Fibroblast of skin of left biceps (primary cell): ENCODE measurements at places on chromosomes 16 and 17.
A peak's percentile ranks its signal among the peaks of the same experiment; 100 is the strongest.

- no peak for DNase-seq
These were observed 19.2 kb downstream of the PTRH2 start for GRCh38 chr17:59688008-59688407.

GRCh38 chr17:6110592-6110991 is 40.4 kb downstream of the WSCD1 start:
- DNase-seq: no peak

DNA sequence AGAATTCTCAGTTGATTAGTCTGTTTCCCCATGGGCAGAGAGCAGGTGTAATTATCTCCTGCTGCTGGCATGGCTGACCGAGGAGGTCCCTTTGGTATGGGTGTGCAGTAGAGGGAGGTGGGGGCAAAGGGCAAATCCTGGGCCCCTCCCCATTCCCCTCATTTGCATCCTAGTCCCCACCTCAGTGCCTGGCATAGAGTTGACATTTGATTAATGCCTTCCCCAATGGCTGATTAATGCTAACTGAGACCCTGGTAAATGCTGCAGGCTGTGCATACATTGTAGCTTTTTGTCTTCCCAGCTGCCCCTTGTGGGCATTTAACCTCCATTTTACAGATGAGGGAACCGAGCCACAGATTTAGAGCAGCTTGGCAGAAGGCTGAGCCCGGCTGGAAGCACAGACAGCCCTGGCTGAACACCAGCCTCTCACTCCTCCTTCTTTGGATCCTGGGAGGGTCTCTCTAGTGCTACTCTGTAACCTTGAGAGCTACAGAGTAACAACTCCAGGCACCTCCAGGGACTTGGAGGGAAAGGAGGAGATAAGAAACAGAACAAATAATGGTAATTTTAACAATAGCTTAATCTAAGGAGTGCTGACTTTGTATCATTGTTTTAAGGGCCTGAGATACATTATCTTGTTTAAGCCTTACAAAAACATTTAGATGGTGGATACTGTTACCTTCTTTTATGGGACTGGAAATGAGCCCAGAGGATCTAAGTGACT is 5.1 kb downstream of the PLCG2 start:
- DNase-seq: no peak

DNA sequence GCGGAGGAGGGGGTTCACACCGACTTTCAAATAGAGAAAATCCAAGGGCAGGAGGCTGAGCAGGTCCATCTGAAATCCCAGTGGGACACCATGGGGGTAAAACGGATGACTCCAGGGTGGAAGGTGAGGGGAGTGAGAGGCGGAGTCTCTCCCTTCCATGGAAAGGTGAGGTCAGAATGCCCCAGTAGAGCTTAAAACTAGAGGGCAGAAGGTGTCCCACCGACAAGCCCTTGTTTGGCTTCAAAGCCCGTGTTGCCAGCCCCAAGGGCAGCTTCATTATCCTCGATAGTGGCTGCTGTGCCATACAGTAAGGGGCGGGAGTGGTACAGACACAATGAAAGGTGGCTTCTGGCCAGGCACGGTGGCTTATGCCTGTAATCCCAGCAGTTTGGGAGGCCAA is 55.7 kb downstream of the CNGB1 start:
- no peak for DNase-seq

GRCh38 chr17:83154311-83155127 is 75.1 kb downstream of the METRNL start:
- no peak for DNase-seq

- no peak for DNase-seq
These were observed 510 bp downstream of the ERCC4 start for GRCh38 chr16:13920510-13920818.

GRCh38 chr16:58035356-58036170 is 10.0 kb downstream of the MMP15 start:
- DNase-seq: no peak

DNA sequence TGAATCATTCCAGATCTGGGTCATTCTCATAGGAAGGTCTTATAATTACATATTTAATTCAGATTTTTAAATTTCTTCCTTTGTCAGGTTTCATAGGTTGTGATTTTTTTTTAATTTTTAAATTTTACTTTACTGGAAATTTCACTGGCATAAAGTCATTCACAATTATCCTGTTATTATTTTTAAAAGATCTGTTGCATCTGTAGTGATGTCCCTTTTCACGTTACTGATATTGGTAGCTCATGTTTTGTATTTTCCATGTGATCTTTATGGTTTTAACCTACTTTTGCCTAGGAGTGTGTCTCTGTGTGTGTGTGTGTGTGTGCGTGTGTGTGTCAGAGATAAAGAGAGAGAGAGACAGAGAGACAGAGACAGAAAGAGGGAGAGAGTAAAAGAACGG is 216.6 kb upstream of the KCNJ16 start:
- DNase-seq: no peak

DNA sequence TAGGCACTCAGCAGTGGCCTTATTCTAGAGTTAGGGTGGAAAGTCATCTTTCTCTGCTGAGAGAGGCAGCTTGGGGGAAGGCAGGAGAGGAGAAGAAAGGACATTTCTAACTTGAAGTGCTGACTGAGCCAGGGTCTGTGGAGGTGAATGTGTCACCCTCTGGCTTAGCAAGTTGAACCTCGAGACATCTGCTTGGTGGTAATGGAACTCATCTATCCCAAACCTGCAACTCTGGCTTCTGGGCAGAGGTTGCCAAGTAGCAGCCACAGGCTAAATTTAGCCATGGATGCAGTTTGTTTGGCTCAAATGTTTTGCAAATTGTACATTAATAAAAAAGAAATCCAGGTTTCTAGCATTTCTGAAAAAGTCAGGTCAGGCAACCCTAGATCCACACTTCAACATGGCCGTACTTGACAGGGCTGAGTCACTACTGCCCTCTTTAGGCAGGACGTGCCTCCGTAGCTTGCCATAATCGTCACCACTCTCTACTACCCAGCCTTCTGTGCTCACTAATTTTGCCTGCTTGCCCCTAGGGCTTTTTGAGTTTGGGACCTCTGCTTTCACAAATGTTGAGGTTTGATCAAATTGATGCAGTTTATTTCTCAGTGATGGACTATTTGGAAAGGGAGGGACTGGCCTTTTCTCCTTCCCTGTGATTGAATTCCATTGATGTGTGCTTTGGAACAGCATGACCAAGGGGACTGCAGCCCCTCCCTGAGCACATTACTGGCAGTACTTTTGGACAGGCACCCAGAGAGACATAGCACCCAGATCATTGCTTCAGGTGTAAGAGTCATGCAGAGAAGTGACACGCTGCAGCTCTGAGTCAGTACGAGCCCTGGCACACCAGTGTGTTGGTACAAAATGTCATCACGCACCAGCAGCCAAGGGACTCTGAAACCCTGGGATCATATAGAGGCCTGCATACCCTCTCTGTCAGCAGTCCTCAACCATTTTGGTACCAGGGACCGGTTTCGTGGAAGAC is 5.2 kb downstream of the CDH13 start:
- no peak for DNase-seq

- no peak for DNase-seq
These were observed 1.9 kb upstream of the ST6GALNAC1 start for GRCh38 chr17:76645481-76645880.

GRCh38 chr17:69764146-69764545 is 310.9 kb upstream of the KCNJ16 start:
- no peak for DNase-seq

GRCh38 chr17:14203388-14203787 is 33.3 kb downstream of the CDRT15 start:
- DNase-seq: no peak

GRCh38 chr17:15951368-15952047 is 6.6 kb downstream of the ADORA2B start:
- no peak for DNase-seq

DNA sequence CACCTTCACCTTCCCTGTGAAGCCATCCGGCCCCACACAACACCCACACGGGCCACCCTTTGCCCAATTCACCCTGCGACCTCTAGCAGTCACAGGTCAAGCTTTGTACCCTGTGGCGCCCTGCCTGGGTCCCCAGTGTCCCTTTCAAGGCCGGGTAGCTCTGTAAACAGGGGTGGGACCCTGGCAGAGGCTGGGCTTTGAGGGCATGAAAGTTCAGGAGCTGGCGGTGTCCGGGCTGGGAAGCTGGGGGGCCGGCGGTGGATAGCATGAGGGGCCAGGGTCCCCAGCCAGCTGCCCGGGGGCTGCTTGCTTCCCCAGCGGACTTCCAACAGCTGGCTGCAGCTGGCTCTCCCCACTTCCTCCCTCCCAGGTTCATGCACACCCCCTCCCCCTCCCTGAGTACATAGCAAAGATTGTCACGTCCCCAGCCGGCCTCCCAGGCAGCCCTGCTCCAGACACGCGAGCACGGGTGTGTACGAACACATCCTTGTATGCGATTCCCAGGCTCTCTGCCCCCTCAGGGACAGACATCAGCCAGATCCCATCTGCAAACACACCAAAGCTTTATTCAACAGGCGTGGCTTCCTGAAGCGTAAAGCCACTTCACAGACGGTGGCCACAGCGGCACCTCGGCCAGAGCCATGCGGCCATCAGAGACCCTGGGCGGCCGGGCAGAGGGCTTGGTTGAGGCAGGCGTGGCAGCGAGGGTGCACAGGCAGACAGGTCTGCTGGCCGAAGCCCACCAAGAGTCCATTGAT is 8.2 kb downstream of the NTHL1 start:
- DNase-seq: peak; percentile 63

DNA sequence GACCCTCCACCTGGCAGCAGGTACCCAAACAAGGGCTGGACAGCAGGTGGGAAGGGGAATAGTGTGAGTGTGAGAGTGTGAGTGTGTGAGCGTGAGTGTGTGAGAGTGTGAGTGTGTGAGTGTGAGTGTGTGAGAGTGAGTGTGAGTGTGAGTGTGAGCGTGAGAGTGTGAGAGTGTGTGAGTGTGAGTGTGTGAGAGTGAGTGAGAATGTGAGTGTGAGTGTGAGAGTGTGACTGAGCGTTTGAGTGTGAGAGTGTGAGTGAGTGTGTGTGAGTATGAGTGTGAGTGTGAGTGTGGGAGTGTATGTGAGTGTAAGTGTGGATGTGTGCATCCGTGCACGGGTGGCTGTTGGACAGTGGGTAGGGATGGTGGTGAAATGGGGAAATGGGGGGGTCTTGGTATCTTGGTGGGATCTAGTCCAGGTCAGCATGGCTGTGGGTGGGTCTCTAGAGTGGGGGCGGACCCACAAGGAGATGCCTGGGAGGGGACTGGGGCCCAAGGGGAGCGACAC is 408 bp downstream of the ADGRG1 start:
- DNase-seq: no peak

DNA sequence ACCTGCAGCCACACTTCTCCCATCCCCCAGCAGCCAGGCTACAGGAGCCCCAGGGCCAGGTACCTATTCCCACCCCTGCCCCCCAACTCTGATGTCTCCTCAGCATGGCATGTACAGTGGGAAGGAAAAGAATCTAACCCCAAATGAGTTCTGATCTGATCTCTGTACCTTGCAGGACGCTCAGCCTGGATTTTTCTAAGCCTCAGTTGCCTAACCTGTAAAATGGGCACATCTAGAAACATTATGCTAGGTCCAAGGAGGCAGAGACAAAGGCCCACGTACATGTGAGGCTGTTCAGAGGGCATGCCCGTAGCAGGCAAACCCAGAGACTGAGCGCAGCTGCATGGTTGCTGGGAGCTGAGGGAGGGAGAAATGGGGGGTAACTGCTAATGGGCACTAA is 35.1 kb downstream of the SLC38A8 start:
- no peak for DNase-seq

GRCh38 chr16:19348578-19349315 is 63.2 kb downstream of the CLEC19A start:
- DNase-seq: no peak

GRCh38 chr17:1217089-1217385 is 37.3 kb upstream of the ABR start:
- DNase-seq: no peak

- no peak for DNase-seq
These were observed 172.8 kb downstream of the RBFOX3 start for GRCh38 chr17:79438058-79438457.

- no peak for DNase-seq
These were observed 919.1 kb upstream of the EEF2KMT start for GRCh38 chr16:6016530-6017184.

DNA sequence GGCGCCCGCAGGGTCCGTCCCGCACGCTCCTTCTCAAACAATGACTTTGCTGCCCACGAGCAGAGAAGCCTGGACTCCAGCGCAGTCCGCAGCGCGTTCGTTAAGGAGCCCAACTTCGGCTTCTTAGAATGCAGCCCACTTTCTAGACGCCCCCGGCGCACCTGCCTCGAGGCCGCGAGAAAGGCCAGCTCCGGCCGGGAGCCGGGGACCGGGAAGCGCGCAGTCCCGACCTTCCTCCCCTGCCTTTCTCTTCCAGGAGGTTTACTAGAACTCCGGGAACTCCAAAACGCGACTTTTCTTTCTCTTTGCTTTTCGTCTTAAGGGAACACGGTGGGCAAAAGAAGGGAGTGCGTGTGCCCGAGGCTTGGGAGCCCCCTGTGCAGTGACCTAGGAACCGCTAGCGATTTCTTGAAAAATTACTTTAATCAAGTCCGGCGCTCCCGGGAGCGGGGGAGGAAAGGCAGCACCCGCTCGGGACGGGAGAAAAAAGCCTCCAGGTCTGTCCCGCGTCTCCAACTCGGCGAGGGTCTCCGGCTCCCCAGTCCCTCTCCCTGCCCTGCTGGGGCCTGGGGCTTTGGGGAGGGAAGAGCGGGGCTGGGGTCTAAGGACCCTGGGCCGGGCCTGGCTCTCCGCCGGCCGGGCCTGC is 2.6 kb downstream of the HNF1B start:
- DNase-seq: no peak

- no peak for DNase-seq
These were observed 31.1 kb downstream of the SLFN11 start for GRCh38 chr17:35342276-35342675.

DNA sequence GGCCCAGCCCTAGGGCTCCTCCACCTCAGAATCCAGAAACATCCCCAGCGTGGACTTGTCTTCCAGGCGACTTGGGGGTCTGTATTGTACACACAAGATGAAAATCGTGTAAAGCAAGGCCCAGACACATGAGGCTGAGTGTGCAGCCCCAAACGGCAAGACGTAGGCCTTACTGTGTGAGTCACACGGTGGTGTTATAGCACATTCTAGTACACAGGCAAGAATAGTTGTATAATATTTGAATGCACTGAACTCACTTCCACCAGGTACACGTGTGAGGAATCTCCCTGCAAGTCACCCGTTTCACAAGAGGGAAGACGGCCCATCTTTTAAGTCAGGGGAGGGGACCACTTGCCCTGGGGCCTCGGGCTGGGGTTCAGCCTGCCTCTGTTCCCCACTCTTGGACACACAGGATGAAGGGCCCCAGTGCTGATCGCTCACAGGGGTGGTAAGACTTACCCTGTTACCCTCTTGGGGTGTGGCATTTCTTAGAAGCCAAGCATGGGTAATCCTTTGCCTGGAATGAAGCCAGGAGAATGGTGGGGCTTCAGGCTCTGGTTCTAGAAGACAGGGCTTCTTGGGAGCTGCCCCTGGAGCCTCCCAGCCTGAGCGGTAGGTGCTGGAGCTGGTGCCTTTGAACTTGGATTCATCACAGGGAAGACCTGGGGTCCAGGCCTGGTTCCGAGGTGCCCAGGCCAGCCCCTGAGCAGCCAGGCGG is 71.3 kb downstream of the SREBF1 start:
- no peak for DNase-seq

- DNase-seq: no peak
These were observed 447.3 kb upstream of the MAF start for GRCh38 chr16:80047842-80048241.

GRCh38 chr16:87201052-87201451 is 116.1 kb downstream of the C16orf95 start:
- peak; percentile 98 for DNase-seq
